ENCODE measurements at places on chromosomes 2 and 18.

GRCh38 chr18:75210274-75211001, at the start of gene TSHZ1:
TSHZ1 (plus strand) TSS chr18:75210797; CDS start chr18:75211877, 1,080 bp downstream.
- H3K4me3 ChIP-seq: peak within 1 kb of the TSS; percentile 96
- peak within 1 kb of the TSS; percentile 96 for H3K27ac ChIP-seq
- no peak for DNase-seq
- no peaks in the 10 kb centered on the region for H3K27me3 ChIP-seq
- peaks cover 31% of the 10 kb centered on the region for H3K4me1 ChIP-seq

DNA sequence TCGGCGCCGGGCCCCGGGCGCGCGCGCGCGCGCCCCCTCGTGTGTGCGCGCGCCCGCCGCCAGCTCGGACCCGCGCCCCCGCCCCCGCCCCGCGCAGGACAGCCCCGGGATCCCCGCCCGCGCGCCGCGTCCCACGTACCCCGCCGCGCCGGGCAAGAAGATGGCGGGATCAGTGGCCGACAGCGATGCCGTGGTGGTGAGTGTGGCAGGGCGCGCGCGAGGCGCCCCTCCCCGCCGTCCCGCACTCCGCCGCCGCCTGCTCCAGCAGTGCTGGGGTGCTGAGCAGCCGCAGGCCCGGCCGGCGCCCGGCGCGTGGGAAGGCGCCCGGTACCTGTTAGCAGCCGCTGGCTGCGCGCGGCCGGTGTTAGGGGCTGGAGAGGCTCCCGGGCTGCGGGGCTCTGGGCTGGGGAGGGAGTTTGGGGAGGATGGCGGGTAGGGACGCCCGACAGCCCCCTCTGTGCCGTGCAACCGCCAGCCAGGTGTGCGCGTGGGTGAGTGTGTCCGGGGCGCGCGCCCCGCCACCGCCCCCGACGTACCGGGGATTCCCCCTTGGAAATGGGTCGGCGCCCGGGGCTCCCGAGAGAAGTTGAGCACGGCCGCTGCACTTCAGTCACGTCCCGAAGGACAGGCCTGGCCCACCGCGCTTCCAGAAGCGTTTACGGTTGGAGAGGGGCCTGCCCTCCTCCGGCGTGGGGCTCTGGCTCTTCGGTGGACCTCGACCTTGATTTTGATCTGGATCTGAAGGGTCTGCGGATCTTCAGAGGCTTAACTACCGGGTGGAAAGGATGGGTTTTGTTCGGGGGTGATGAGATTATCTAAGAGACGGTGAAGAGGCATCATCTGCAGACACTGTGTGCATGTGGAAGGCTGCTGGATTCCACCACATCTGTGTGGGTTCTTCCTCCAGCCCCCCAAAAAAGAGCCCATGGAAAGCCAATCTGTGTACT, 697 bp downstream of the LGALSL start:
- DNase-seq: no peak
- no peaks in the 10 kb centered on the region for H3K27me3 ChIP-seq
- peaks cover 11% of the 10 kb centered on the region for H3K4me1 ChIP-seq
- peak overlapping the region; percentile 86 for H3K27ac ChIP-seq
- H3K36me3 ChIP-seq: peaks cover 35% of the 10 kb centered on the region
- H3K4me3 ChIP-seq: peak overlapping the region; percentile 70

DNA sequence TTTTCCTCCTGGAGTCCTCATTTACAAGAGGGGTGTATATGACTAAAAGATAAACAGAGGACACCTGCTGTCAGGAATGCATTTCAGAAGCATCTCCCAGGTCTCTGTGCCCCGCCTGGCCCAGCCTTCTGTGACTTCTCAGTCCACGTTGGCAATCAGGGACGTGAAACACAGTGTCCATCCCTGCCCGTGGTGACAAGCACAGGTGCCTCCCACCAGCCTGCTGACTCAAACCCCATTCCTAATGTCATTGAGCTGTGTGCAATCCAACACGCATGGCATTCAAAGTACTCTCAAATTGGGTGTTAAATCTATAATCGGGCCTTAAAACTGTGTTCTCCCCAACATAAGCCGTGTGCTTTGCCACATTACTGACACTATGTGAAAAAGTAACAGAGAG, 343.2 kb downstream of the EIPR1 start:
- H3K4me3 ChIP-seq: no peak overlapping the region
- no peaks in the 10 kb centered on the region for H3K36me3 ChIP-seq
- no peaks in the 10 kb centered on the region for H3K27me3 ChIP-seq
- DNase-seq: no peak
- H3K4me1 ChIP-seq: no peaks in the 10 kb centered on the region

- peak overlapping the region; percentile 94 for H3K27ac ChIP-seq
- peaks cover 7% of the 10 kb centered on the region for H3K36me3 ChIP-seq
- H3K27me3 ChIP-seq: no peaks in the 10 kb centered on the region
Observed at GRCh38 chr2:3536682-3537632, 17.6 kb upstream of the ADI1 start.

DNA sequence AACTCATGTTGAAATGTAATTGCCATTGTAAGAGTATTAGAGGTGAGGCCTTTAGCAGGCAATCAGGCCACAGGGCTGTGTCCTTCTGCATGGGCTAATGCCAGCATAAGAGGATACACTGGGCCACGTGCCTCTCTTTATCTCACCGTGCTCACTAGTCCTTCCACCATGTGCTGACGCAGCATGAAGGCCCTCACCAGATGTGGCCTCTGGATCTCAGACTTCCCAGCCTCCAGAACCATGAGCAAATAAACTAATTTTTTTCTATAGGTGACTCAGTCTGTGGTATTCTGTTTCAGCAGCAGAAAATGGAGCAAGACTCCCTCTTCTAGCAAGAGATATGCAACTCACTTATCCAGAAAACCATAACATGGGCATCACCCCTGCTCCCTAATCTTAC, 149.7 kb upstream of the ZNF236 start:
- no peak overlapping the region for H3K27ac ChIP-seq
- no peak overlapping the region for H3K4me3 ChIP-seq
- no peak for DNase-seq
- H3K36me3 ChIP-seq: no peaks in the 10 kb centered on the region
- no peaks in the 10 kb centered on the region for H3K27me3 ChIP-seq

GRCh38 chr2:221095356-221095755, 476.7 kb downstream of the EPHA4 start:
- no peak overlapping the region for H3K27ac ChIP-seq
- H3K27me3 ChIP-seq: no peaks in the 10 kb centered on the region
- H3K4me3 ChIP-seq: no peak overlapping the region
- no peaks in the 10 kb centered on the region for H3K36me3 ChIP-seq
- DNase-seq: no peak

DNA sequence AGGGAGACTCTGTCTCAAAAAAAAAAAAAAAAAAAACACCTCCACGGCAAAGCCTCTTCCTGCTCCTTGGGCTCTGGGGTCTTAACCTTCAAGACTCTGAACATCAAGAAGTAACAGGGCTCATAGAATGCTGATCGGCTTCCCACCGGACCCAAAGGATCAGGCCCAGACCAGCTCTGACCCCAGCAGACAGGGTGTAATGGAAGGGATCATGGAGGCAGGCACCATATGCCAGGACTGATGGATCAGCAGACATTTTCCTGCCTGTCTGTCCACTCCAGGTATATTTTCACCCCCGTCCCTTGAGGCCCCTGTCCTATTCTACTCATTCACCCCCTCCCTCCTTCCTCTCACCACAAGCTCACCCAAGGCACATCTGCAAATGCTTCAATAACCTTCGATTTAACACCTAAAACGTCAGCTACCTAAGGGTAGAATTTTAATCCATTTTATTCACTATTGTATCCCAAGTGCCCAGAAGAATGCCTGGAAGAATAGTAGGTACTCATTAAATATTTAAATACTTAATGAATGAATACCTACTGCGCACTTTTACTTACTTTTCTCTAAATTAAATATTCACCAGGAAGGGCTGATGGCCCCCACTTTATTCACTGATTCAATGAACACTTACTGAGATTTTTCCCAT, 4.6 kb upstream of the SPEG start:
- no peaks in the 10 kb centered on the region for H3K4me1 ChIP-seq
- DNase-seq: no peak
- H3K4me3 ChIP-seq: no peak overlapping the region
- H3K36me3 ChIP-seq: no peaks in the 10 kb centered on the region
- no peak overlapping the region for H3K27ac ChIP-seq
